Activated T-cell treated with anti-CD3 and anti-CD28 coated beads for 4 hours (primary cell): ENCODE measurements at places on chromosomes 6 and 20.

GRCh38 chr20:2746636-2747265, 53.7 kb downstream of the CPXM1 start:
- DNase-seq, result no peak

- no peak for DNase-seq
These were observed 111.4 kb upstream of the EMILIN3 start for GRCh38 chr20:41478026-41478425.

DNA sequence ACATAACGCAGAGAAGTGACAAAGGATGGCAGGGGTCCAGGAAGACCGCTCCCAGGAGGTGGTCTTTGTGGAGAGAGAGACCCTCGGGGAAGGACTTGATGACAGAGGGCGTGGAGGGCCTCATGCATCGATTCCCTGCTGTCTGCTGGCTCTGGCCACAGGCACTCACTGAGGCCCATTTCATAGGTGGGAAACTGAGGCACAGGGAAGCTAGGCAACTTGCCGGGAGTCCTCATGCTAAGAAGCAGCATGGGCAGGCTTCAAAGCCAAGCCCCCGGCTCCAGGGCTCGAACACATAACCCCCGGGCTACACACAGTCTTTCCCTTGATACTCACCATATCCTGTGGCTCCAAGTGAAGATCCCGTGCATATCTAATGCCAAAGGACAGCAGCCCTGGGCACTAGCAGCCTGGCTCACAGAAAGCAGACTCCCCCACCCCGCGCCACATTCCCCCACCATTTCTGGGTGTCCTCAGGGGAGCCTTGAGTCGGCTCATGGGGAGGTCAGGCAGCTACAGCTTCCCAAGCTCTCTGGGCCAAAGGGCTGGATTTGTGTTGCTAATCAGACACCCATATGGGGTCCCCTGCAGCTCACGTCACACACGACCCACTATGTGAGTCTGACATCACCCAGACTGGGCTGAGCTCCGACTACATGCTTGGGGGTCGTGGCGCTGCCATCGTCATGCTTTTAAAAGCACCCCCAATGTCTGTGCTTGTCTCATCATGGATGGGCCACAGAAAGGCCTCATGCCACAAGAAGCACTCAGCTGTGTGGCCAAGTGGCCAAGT, 130.9 kb upstream of the PMEPA1 start:
- DNase-seq, result no peak

- no peak for DNase-seq
These were observed at the start of gene PROCR for GRCh38 chr20:35171753-35172433. Gene PROCR (plus strand): TSS chr20:35172072. CDS start chr20:35172155, 83 bp downstream.

- no peak for DNase-seq
These were observed 8.5 kb downstream of the HLA-DMB start for GRCh38 chr6:32932132-32932868.
